ENCODE measurements at places on chromosomes 16 and 17.

GRCh38 chr17:78358538-78359320 is 1.1 kb downstream of the SOCS3 start:
- DNase-seq = no peak

DNA sequence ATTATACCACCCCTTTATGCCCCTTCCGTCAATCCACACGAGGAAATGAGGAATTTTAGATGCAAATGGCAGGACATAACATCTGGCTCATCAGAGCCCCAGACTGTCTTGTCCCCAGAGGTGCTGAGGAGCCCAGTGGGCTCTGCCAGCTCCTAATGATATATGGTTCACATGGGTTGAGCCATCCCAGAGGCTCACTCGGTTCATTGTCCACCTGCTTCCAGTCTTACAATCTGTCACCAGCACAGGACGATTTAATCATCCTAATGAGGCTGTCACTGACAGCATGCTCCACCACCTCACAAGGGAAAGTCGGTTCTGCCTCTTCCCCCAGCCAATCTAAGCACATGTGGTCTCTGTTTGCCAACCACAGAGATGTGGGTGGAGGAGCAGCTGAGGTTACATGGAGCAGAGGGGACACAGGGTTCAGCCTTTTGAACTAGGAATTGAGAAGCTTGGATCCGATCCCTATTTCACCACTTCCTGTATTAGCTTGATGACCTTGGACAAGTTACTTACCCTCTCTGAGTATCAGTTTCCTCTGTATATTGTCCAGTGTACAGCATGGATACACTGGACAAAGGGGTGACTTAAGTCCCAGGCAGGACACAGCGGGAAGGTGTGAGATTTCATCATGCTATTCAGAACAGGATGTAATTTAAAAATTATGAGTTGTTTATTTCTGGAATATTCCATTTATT is 27.0 kb upstream of the DHX8 start:
- no peak for DNase-seq

DNA sequence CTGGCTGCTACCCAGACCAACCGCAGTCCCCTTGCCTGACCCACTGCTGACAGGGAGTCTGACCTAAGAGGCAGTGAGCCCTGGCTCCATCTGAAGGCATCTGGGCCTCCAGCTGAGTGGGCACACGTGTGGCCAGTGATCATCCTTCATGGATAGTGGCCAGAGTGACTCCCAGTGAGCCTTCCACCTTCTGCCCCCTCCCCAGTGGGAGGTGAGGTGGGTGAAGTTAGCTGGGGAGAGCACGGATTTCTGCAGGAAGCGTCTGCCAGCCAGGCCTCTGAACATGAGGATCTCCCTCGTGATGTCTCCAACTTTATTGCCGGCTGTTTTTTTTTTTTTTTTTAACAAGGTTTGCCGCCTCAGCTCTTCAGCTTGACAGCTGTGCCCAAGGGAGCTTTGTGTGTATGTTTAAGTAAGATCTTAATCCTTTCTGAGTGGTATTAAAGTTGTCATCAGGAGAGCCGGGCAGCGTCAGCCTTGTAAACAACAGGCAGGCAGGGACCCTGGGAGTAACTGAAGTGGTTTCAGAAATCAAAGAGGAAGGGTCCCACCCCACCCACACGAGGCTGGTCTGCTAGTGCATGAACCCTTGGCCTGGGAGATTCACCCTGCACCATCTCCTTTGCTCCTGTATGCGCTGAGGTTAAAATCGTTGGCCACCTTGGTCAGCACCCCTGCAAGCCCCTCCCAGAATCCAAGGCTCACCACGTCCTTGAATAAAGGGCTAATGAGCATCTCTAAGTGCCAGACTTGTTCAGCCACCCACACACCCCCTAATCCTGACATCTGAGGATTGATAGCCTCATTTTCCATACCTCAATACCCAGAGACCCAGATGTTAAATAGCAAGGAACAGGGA is 33.3 kb downstream of the RHBDL3 start:
- DNase-seq = no peak

- DNase-seq = no peak
Observed at GRCh38 chr17:72249441-72249840, 128.6 kb downstream of the SOX9 start.

- no peak for DNase-seq
Observed at GRCh38 chr17:75459246-75459589, 2.8 kb downstream of the TMEM94 start.

- DNase-seq = no peak
Observed at GRCh38 chr17:10323812-10324610, 48.8 kb downstream of the MYH13 start.

- DNase-seq = no peak
Observed at GRCh38 chr16:1045310-1045992, 27.1 kb upstream of the SSTR5 start.

- no peak for DNase-seq
Observed at GRCh38 chr16:78677181-78677731, 577.8 kb downstream of the WWOX start.

GRCh38 chr16:57473176-57473840 is 10.8 kb downstream of the POLR2C start:
- DNase-seq = no peak

GRCh38 chr17:45335721-45336120 is 18.9 kb upstream of the MAP3K14 start:
- DNase-seq = no peak

DNA sequence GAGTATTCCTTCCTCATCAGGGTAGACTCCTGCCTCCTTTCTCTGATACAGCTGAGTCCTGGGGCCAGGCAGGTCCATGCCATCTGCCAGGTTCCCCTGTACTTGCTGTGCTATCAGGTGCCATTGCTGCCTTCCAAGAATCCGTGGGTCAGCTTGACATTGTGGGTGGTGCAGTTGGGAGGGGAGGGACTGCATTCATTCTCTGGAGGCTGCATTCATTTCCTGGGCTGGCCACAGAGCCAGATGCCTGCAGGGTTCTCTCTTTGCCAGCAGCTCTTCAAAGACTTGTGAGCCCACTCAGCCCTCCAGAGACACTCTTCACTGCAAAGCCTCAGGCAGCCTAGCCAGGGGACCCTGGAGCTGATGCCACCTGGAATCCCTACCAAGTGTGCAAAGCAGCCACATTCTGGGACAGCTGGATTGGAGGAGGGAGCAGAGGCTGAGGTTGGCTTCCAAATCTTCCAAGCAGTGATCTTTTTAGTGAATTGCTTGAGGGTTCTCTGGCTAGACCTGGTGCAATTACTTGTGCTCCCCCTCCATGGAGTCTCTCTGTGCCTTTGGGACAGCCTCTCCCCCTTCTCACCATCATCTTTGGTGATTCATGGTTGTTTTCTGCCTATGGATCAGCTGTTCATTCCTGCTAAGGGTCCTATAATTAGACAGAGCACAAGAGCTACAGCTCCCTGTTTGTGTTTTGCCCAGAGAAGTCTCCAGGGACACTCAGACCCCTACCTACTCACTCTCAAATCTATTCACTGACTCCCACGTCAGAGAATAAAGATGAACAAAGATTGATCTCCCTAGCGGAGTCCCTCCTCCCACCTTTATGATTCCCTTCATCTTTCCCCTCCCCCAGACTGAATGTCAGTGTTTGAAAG is 20.9 kb downstream of the ANKFN1 start:
- DNase-seq = no peak

GRCh38 chr16:84406006-84406963 is 37.9 kb downstream of the ATP2C2 start:
- no peak for DNase-seq

DNA sequence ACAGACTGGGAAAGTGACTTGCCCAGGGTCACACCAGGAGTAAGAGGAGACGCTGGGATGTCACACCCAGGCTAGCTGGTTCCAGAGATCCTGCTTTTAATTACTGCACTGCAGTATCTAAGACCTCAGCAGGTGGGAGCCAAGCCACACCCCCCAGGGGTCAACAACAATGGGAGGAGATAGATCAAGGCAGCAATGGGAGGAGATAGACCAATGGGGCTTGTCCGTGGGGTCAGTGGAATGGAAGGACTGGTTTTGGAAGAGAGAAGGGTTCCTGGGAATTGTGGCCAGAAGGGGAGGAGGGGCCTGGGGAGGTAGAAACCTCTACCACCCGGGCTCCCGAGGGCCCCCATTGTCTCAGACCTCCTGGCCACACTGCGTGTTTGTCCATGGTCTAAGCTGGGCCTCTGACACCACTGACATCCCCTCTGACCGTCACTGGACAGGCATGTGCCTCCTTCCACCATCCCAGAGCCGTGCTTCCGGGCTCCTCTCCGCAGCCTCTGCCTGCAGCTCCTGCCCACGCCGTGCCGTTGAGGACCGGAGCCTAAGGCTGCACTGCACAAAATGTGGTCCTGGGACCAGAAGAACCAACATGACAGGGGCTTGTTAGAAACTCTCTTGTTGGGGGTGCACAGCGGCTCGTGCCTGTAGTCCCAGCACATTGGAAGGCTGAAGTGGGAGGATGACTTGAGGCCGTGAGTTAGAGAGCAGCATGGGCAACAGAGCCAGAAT is 69.8 kb upstream of the RPH3AL start:
- no peak for DNase-seq

- DNase-seq = no peak
Observed at GRCh38 chr17:15262291-15263205, 2.6 kb downstream of the PMP22 start.

DNA sequence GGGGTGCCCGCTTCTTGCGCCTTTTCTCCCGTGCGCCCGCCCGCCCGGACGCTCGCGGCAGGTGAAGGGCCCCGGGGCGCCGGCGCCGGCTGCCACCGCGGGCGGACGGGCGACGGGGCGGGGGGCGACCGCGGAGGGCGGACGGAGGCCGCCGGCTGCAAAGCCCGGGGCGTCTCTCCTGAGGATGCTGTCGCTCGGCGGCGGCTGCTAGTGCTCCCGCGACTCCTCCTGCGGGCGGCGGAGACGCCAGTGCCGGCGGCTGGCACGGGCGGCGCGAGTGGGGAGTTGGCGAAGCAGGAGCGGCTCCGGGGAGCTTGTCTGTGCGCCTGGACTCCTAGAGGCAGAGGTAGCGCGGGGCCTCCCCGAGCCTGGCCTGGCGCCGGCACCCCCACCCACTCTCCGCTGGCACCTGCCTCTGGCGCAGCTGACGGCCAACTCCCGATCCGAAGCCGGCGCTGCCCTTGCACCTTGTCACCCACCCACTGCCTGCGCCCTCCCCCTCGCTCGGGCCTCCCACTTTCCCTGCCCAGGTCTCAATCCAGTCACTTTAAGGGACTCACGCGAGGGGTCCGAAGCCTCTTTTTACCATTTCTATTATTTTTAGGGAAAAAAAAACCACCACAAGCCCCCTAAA is at the start of gene FAM20A:
Gene FAM20A (minus strand): TSS at position 437 of the 634 bp plus-strand sequence. CDS start 701 bp downstream, outside the sequence.
- DNase-seq = no peak

Measured in T-helper 1 cell (primary cell).